ENCODE measurements at places on chromosomes 16 and 17. TPM values are rescaled to one million over a fixed set of nuclear protein-coding genes. Genes with fewer than 3 reads are reported as not detected.

Gene CORO6
- 5.5 TPM for polyA plus RNA-seq

- no peak for DNase-seq
These were observed 43.5 kb downstream of the EFCAB13 start for GRCh38 chr17:47367257-47367656.

DNA sequence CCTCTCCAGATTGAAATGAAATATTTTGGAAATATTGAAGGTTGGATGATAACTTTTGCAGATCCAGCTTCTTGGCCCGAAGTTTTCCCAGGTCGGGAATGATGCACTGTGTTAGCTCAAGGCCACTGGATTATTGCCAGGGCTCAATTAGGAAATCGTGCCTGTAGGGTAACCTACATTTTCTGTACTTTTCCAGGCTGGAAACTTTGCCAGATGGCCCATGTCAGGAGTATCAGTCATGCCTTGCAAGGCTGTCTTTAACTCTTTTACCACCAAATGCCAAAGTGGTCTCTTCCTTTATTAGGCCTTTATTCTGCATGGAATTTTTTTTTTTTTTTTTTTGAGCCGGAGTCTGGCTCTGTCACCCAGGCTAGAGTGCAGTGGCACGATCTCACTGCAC is 8.9 kb upstream of the SEC14L1 start:
- no peak for DNase-seq

GRCh38 chr17:41919840-41920579 is 1.3 kb upstream of the ACLY start:
- DNase-seq: no peak

- no peak for DNase-seq
These were observed 4.2 kb downstream of the IRX3 start for GRCh38 chr16:54282202-54282927.

GRCh38 chr16:4307215-4308037 is 8.4 kb upstream of the GLIS2 start:
- peak; percentile 95 for DNase-seq

DNA sequence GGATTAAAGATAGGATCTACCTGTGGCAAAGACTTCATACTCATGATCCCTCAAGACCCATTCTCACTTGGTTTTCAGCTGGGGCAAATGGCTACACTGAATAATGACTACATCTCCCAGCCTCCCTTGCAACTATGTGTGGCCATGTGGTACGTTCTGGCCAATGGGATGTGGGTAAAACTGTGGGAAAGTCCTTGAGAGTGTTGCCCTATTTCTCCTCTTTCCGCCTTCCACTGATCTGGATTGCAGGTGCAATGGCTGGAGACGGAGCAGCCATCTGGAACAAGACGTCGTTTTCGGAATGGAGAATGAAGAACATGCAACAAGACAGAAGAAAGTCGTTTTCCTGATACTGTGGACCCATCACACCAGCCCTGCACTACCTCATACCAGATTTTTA is 48.5 kb downstream of the HAPSTR1 start:
- no peak for DNase-seq
